A549 treated with Hydrocortisone at 1 μM for 4 hours (cell line): ENCODE measurements at places on chromosomes 5 and 9. TPM values are rescaled to one million over a fixed set of nuclear protein-coding genes. Genes with fewer than 3 reads are reported as not detected.

The IFNA2 gene
- not detected in 5 replicates for total RNA-seq

The FOXD4L4 gene
- 0.07 to 0.09 TPM (median 0.08 TPM) in 3 of 5 replicates, not detected in the others for total RNA-seq

The IFNA13 gene
- total RNA-seq, result not detected in 5 replicates

The KCNIP1 gene
- not detected in 5 replicates for total RNA-seq

The NDFIP1 gene
- 46.6 to 55.4 TPM (median 50.0 TPM) in 5 replicates for total RNA-seq

The SLC46A2 gene
- not detected in 5 replicates for total RNA-seq

The CDKN2B gene
- total RNA-seq, result not detected in 5 replicates

The STK32A gene
- 0.21 to 0.38 TPM (median 0.24 TPM) in 5 replicates for total RNA-seq

The UNC5A gene
- 0.39 to 0.78 TPM (median 0.55 TPM) in 5 replicates for total RNA-seq

The SV2C gene
- total RNA-seq, result not detected in 5 replicates

The OR1J2 gene
- not detected in 5 replicates for total RNA-seq
